ENCODE measurements at places on chromosomes 3 and 15.

GRCh38 chr3:76615719-76616118 is 424.2 kb upstream of the ROBO2 start:
- no peak for DNase-seq

DNA sequence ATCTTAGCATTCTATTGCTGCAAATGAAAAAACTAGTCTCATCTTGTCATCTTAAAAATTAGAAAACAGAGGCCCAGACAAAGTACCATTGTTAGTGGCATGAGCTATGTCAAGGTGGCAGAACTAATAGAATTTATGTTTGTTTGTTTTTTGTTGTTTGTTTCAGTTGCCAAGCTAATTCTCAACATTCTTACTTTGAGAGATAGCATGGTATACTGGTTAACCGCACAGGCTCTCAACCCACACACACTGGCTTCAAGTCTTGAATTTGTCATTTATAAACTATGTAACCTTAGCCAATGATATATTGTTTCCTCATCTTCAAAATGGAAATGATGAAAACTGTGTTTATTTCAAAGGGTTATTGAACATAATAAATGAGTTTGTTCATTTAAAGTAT is 367.6 kb upstream of the PLSCR5 start:
- DNase-seq: no peak

DNA sequence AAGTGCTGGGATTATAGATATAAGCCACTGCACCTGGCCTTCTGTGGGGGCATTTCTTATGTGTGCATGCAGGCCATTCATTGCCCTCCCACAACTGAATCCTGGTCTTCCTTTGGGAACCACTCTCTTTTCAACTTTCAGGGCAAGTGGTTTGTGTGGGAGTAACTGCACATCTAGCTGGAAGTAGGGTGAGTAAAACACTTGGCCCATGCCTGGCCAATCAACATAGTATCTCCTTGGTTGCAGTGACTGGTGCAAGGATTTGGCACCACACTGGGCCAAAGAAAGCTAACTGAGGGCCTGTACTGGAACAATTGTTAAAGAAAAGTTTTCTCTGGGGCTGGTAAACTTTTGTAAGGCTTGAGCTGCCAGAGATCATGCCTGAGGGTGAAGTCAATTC is 189.2 kb upstream of the FEZF2 start:
- no peak for DNase-seq

DNA sequence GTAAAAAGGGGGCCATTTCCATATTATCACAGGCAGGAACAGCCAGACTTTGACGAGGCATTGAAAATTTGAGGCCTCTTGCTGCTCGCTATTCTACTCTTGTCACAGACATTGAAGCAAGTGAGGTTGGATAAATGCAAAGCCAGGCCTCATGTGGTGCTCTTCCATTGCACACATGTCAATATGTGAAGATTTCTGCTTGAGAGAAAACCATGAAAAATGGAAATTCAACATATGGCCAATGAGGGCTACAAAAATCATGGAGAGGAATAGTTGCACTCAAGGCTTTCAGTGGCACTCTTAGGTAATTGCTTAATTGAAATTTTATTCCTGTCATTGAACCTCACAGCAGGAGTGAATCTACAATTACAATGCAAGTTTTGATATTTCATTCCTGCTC is 185.6 kb upstream of the MBNL1 start:
- no peak for DNase-seq

GRCh38 chr3:24601066-24601939 is 106.7 kb upstream of the THRB start:
- DNase-seq: no peak

DNA sequence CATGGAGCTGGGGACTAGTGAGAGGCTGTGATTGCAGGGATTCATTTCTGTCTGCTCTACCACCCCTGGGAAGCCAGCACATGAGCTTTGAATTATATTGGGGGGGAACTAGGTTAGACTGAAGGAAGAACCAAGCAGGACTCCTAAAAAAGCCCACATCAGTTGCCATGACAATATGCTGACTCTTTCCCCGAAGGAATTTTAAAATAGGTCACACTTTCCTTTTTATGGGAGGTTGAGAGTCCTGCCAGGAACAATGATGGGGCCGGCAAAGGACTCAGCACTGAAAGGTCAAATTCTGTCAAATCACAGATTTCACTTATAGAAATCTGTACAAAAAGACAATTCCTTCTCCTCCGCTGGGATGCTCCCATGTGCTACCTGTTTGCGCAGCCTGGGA is 130.8 kb downstream of the ZNF621 start:
- no peak for DNase-seq

GRCh38 chr3:192273001-192273696 is 454.2 kb downstream of the FGF12 start:
- no peak for DNase-seq

GRCh38 chr3:105397974-105398373 is 31.3 kb downstream of the ALCAM start:
- DNase-seq: no peak

DNA sequence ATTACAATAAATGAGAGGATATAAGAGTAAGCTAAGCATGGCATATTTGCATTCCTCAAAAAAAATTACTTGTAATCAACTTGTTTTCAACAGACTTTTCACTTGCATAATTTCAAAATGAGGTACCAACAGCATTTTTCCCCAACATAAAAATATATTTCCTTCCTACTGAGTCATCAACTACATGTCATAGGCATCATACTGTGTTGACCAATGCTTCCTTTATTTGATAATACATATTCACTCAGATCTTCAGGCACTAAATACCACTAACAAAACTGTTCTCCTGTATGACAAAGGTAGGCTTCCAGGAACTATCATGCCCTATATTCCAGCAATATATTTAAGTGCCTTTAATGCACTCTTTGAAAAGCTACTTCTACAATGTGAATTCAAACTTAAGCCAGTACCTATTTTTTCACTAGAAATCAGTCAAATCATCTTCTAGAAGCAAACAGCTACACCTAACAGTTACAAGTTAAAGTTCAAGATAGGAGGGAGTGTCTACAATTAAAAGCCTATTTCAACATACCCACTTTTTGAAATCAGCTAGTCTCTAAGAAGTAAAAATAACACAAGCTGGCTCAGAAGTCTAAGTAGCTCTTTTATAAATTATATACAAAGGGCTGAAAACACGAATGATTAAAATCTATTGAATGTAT is 11.3 kb downstream of the ADAM10 start:
- DNase-seq: no peak

GRCh38 chr15:65926899-65927298 is 57.6 kb downstream of the RAB11A start:
- no peak for DNase-seq

DNA sequence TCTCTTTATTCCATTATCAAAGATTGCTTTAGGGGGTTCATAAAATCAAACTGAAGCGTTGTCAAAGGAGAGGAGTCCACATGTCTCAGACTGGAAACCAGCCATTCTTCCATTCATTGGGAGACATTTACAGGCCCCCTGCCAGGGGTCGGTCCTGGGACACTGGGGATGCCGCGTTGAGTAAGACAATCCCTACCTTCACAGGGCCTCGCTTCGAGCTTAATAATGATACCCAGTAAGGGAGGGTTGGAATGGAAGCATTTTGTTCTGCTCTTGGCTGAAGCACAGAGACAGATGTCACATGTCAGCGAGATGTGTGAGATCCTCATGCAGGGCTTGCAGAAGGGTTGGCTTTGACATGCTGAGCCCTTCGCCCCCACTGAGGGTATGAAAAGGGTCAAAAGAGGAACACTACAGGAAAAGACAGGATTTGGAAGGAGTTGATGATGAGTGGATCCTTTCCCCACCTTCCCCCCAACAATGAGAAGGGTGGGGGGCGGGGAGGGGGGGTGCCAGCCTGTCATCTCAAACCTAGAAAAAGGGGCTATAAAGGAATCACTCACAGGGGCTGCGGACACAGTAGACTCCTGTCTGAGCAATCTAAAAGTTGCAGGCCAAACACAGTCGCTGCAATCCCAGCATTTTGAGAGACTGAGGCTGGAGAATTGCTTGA is 25.6 kb upstream of the ARL8B start:
- DNase-seq: no peak

DNA sequence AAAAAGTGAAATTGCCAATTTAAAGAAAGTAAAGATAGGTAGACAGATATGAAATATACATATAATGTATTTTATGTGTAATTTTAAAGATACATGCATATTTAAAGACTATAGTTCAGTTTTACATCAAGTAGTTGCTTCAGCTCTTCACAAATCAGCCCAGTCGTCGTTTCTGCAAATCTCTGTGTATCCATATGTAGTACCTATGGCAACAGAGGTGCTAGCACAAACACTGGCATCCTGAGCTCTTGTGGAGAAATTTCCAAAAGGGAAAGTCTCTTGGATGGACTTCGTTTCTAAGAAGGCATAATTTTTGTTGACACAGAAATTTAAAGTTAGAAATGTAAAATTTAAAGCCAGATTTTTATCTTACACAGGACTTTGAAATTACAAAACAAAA is 1284.7 kb downstream of the ROBO1 start:
- no peak for DNase-seq

DNA sequence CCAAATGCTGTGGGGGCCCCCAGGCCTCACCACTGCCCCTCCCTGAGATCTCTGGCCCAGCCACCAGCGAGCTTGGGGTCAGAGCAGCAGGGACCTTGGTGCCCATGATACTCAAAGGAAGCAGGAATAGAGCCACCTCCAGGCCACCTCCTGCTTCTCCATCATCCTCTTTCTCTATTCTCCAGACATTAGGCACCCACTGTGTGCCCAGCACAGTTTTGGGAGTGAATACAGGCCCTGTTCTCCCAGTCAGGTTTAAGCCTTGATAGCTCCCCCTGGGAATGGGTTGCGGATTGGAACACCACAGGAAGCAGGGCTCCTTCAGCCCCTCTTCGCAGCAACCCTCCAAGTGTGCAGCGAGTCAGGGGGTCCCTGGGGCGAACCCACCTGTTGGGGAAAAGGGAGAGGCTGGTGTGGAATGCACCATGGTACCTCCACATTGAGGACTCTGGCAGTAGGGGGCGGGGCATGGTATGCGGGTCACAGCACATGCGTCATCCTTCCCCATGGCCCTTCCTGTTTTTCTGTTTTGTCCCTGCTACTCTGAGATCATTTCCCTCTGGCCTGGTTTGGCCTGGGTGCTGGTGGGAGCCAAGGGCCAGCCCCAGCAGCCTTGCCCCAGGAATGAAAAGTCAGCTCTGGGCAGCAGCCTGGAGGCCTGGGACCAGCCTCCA is 14.2 kb upstream of the SEMA3B start:
- DNase-seq: no peak

DNA sequence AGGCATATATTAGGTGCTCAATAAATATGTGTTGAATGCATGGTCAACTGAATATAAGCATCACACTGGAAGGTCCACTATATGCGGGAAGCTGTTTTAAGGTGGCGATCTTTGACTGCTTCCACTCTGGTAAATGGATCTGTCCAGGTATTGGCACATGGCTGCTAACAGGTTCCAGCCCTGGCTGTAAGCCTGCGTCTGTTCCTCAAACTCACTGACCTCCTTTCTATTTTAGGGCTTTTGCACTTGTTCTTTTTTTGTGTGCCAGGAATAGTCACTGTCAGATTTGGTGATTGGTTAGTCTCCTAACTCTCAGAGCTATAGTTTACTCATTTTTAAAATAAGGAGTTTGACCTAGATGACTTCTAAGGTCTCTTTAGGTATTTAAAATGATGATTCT is 46.2 kb downstream of the ADAMTSL3 start:
- DNase-seq: no peak

DNA sequence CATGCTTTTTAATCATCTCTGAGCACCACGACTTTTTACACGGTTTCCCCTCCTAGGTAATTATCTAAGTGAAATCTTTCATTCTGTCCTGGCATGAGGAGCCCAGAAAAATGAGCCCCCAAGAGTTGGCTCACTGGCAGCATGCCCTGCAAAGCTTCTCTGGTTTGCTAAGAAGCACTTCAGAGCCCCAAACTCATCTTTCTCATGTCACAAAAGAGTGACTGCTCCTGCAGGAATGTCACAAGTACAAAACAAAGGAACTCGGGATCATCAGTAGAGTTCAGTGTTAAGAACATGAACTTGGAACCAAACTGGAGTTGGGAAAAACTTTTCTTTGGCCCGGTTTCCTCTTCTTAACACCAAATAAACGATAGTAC is 123.9 kb downstream of the FOXB1 start:
- no peak for DNase-seq

DNA sequence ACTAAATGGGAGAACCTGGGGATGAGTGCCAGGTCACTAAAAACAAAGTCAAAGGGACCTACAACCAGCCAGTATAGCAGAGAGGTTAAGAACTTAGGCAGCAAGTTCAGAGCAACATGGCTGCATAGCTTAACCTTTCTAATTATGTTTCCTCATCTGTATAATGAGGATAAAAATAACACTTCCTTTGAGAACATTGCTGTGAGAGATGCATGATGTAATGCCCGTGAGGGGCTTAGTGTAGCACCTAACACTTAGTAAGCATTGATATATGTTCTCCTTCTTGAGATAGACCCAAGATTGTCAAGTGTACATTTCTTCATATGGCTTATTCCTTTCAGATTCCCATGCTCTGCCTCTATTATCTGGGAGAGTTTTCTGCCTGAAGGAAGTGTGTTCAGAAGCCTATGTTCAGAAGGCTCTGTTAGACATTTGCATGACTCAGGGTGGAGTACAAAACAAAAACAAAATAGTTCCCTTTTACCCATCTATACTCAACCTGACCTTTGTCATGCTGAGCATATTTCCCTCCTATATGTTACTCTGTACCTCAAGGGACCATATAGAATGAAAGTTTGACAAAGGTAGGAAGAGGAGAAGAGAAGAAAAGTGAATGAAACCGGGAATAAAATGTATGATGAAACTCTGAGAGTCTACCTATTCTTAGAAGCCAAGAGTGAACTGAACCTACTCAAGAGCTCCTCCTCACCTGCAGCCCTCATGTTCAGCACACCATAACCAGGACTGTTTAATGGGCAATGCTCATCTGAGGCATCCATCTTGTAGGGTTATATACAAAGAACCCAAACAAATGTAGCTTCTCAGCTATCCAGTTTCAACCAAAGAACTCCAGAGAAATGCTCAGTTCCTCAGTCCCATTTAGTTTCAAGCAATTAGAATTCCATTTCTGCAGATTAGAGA is 70.7 kb upstream of the KCNMB2 start:
- no peak for DNase-seq

GRCh38 chr3:45435961-45436360 is 47.6 kb downstream of the LARS2 start:
- no peak for DNase-seq

DNA sequence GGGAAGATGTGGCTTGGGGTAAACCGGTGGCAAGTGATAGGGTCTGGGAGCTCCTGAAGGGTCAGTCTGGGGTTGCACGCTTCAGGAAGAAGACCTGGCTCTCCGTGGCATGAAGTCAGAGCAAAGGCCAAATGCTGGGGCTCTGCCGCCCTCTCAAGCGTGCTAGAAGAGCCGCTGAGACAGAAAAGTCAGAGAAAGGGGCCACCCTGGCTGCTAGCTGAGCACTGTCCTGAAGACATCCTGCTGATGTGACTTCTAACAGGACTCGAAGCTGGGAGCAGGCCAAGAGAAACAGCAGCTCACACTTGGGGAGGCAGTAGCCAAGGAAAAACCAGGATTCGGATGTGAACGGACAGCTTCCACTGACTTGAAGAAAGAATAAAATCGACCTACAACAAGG is 270.4 kb downstream of the OCA2 start:
- DNase-seq: no peak

- DNase-seq: no peak
These were observed 1.7 kb upstream of the SLC4A7 start for GRCh38 chr3:27485866-27486265.

Data from LNCaP clone FGC (cell line).